ENCODE measurements at places on chromosomes 3 and 15. TPM values are rescaled to one million over a fixed set of nuclear protein-coding genes. Genes with fewer than 3 reads are reported as not detected.

DNA sequence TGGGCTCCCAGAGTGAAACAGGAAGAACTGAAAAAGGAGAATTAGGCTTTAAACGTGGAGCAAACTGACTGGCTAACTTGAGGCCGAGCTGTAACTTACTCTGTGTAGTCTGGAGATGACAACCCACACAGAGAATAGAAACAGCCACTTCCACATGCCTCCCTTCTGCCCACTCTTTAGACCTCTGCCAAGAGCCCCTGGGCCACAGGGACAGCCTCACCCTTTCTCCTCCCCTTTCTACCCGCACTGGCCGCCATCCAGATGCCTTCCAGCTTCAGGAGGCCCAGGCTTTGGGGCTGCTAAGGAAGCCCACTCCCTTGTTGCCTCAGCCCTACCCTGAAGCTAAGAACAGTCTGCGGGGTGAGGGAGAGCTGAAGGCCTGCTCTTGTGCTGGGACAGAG lies 6.8 kb downstream of the ARHGAP31 start:
- no peak for DNase-seq

DNA sequence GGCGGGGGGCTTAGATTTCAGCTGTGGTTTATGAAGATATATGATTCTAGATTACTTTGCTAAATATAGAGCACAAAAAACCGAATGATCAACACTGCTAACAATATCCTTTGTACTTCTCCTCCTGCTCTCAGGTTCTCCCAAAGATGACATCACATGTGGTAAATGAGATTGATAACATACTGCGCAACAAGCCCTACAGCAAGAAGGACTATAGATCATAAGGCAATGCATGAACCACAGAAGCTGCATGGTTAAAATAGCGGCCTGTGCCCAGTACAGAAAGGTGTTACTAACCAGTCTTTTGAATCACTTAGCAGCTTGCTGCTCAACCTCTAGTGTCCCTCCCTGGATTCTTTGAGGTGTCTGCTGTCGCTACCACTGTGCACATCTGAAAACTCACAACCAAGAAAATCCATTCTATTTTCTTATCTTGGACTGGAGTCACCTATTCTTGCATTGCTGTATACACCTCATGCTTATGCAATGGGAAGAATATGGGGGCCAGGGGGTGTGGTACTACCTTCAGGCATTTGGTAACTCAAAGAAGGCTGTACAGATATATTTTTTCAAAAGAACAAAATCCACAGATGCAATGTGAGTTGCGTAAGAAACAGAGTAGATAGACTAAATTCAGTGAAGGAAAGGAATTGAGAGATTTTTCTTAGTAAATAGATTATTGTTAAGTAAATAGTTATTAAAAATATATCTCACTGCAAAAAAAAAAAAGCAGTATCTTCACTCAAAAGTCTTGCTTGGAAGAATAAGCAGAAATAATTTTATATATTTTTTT lies 18.2 kb downstream of the SSR3 start:
- no peak for DNase-seq

DNA sequence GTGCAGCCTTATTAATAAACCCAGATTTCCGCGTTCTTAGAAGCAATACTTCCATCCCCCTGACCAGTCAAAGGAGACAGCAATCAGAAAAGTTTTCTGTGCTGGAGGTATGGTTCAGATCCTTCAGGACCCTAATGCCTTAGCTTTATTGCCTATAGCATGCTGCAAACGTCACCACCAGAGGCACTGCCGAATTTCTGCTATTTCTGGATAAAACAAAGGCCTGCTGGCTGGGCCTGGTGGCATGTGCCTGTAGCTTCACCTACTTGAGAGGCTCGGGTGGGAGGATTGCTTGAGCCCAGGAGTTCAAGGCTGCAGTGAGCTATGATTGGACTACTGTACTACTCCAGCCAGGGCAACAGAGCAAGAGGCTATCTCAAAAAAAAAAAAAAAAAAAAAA lies 407.2 kb downstream of the FOXP1 start:
- no peak for DNase-seq

GRCh38 chr3:118544458-118544857 lies 490.2 kb downstream of the IGSF11 start:
- no peak for DNase-seq

GRCh38 chr15:93500155-93500554 lies 411.1 kb upstream of the RGMA start:
- DNase-seq: no peak

DNA sequence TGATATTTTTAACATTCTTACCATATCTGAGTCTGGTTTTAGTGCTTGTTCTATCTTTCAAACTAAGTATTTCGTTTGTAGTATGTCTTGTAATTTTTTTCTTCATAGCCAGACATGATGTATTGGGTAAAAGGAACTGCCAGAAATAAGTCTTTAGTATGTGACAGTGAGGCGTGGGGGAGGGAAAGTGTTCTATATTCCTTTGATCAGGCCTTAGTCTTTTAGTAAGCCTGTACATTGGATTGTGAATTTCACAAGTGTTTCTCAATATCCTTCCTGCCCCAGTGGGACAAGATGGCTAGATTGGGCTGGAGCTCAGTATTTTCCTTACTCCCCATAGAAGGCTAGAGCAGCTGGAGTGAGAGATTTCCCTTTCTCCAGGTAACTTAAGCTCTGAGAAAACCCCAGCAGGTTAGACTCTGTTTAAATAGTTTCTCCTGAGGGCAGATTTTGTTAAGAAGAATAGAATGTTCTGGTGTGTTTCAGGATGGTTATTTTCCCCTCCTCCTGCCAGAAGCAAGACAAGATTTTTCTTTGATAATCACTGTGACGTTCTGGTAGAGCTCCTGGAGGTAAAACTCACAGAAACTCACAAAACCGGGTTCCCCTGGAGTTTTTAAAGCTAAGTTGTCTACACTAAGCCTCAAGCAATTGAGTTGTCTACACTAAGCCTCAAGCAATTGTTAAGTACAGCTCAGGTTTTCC lies 140.7 kb upstream of the ARPP21 start:
- DNase-seq: no peak

DNA sequence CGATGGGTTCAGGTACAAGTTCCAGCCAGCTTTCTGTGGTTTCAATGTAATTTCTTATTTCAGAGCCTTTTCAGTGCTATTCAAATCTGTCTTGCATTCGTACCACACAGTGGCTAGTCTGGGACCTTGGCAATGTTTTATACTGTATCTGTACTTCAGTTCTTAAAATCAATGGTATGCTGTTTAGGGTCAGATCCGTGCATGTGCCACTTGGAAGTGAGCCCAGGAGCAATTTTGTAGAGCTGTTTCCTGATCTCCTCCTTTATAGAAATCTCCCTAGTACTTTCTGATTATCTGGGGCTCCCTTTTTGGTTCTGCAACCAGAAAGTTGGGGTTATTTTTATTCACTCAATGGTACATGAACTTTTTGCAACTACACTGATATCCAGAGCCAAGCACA lies 59.5 kb upstream of the NDUFB4 start:
- DNase-seq: no peak

GRCh38 chr3:178263236-178263916 lies 272.9 kb upstream of the KCNMB2 start:
- DNase-seq: no peak

DNA sequence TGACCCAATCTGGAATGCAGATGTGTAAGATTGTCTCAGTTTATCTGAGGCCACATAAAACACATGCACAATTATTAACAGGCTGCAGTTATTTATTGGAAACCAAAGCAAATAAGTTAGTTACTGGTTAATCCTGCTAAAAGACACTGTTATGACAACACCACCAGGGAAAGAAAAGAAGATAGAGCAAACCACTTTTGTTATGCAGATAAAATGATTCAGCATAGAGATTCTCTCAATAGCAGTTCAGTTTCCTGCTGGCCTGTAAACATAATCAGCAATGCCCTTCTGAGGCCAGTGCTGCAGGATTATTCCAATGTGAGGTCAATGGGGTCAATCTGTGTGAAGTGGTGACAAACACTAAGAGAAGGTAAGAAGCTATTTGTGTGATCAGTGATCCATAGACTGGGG lies 244.4 kb downstream of the ZBTB20 start:
- DNase-seq: no peak

Gene GOLGB1
- 78.5 TPM for total RNA-seq

Gene NR2E3
- 0.92 TPM for total RNA-seq

- no peak for DNase-seq
Observed at GRCh38 chr3:18529631-18530030, 104.5 kb upstream of the SATB1 start.

DNA sequence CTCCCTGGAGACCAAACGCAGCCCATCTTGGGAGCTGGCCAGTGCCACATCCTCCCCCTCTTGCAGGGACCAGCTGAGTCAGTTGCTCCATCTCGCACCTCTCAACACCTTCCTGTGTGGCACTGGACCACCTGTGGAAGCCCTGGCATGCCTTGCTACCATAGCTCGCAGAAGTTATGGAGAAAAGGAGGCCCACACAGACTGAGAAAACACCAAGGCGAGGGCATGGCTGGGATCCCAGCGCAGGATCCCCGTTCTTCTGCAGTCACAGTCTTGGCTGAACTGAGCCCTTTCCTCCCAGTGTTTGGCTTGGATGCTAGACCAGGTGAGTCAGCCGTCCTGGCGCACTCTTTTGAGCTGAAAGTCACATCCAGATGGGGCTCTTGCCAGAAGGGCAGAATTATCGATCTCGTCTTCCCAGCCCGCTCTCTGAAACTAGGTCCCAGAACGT lies 46.9 kb downstream of the CHRD start:
- peak; percentile 19 for DNase-seq

DNA sequence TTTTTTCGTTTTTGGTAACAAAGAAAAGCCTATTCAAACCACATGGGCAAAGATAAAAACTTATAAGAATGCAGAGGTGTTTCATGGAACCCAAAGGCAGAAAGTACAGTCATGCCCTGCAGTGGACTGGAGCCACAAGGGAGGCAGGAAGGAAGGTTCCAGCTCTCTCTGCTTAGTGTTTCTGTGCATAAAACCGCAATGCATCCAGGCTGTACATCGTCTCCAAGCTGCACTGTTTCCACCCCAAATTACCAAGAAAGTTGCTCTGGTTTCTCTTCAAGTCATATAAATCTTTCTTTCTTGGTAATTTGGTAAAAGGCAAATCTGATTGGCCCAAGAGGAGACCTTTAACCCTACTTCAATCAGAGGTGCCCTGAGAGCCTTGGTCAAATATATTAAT lies 15.8 kb downstream of the TRAT1 start:
- no peak for DNase-seq

GRCh38 chr3:59535791-59536221 lies 486.0 kb upstream of the CFAP20DC start:
- no peak for DNase-seq

Gene GOLGA8J
- 0.81 TPM for total RNA-seq

DNA sequence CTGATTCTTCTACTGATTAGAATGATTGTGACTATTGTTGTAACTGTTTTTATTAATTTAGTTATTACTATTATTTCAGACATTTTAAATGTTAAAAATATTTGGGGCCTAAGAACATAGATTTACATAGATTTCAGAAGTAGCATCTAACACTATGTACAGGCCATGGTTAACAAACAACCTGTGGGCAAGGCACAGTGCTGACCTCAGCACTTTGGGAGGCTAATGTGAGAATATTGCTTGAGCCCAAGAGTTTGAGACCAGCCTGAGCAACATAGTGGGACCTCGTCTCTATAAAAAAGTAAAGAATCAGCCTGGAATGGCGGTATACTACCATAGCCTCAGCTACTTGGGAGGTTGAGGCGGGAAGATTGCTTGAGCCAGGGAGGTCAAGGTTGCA lies 69.1 kb upstream of the CNTN4 start:
- no peak for DNase-seq

GRCh38 chr3:194352667-194353246 lies 1.6 kb upstream of the CPN2 start:
- DNase-seq: no peak

DNA sequence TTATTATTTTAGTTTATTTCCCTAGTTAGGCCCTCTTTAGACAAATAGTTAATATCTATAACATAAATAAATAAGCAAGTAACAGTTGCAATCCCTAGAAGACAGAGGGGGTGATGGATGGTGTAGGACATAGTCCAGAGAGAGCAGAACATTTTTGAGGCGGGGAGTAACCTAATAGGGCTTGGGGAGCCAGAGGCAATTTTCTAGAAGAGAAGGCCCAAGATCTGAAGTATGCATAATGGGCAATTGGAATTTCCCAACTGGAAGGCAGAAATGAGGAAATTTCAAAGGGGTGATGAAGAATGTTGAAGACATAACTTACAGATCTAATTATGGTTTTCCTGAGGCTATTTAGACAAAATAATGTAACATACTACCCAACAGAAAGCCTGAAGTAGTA lies 525.7 kb downstream of the TUSC7 start:
- DNase-seq: no peak

- no peak for DNase-seq
Observed at GRCh38 chr3:60954048-60954447, 297.2 kb downstream of the FHIT start.

DNA sequence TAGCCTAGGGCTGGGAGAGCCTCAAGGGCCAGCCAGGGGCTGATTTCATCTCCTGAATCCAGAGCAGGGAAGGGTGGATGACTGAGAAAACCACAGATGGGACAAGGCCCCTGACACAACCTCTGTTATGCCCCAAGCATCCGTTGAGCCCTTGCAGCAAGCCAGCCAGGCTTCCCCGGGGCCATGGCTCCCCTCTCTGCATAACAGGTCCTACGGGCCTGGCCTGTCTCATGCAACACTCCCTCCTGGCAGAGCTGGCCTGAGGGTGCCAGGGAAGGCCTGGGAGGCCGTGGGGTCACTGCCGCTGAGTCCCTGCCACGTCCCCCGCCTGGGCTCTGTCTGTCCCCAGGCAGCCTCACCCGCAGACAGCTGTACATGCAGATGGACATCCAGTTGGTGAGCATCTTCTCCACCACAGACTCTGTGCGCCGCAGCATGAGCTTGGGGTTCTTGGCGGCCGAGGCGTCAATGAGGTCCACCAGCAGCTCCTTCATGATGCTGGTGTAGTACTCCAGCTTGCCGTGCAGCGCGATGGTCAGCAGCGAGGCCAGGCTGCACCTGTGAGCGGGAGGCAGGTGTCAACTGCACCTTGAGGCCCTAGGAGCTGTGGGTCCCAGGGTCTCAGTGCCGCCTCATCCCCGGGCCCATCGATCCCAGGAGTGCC lies 22.1 kb downstream of the H1-8 start:
- no peak for DNase-seq

Gene HIGD2B
- not detected for total RNA-seq

DNA sequence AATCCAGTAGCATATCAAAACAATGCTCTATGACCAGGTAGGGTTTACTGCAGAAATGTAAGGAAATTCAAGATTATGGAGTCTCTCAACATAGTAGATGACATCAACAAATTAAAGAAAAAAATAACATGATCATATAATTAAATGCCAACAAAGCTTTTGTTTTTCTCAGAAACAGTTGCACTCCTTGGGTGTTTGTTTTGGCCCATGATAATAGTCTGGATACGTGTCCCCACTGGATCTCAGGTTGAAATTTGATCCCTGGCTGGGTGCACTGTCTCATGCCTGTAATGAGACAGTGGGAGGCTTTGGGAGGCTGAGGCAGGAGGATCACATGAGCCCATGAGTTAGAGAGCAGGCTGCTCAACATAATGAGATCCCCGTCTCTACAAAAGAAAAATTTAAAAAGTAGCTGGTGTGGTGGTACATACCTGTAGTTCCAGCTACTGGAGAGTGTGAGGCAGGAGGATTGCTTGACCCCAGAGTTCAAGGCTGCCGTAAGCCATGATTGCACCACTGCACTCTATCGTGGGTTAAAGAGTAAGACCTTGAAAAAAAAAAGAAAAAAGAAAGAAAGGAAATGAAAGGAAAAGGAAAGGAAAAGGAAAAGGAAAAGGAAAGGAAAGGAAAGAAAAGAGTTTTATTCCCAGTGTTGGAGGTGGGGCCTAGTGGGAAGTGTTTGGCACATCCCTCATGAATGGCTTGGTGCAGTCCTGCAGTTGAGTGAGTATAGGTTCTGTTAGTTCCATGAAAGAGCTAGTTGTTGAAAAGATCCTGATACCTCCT lies 53.3 kb upstream of the FOXB1 start:
- no peak for DNase-seq

GRCh38 chr3:126136428-126137220 lies 43.8 kb downstream of the ALDH1L1 start:
- no peak for DNase-seq
